ENCODE measurements at places on chromosomes 5 and 9. TPM values are rescaled to one million over a fixed set of nuclear protein-coding genes. Genes with fewer than 3 reads are reported as not detected.
A peak's percentile ranks its signal among the peaks of the same experiment; 100 is the strongest.

GRCh38 chr5:112614986-112615385 lies 122.7 kb upstream of the APC start:
- DNase-seq = no peak

DNA sequence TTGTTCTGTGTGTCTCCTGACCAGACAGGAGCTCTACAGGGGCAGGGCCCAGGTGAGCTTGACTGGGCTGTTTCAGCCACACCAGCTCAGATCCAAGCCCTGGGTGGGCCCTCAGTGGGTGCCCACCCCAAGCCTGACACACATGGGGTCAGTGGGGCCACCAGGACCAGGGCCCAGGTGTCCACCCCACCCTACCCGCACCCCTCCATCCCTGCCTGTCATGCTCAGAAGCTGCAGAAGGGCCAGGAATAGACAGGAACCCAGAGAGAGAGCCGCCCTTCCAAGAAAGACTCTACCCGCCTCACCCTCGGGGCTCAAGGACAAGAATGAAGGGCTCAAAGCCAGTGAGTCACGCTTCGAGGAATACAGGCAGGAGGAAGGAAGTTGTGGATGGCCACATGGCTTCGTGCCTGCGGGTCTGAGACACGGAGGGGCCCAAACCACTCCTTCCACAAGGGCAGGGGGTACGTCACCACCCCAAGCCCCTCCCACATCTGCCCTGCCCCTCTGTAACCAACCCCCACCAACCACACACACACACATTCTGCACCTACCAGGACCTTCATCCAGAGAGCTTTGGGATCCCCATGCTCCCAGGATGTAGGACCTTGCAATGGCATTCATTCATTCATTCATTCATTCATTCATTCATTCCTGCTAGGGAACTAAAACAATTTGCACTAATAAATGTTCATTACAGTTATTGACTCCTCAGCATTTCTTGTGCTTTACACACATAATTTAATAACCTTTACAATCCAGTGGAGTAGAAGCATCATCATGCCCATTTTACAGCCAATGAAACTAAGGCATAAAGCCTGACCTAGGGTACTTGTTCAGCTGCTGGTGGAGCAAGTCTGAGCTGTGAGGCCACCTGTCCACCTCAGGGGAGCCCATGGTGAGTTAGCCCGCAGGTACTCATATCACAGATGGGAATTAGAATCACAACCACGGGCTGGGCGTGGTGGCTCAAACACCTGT lies 55.9 kb upstream of the STXBP1 start:
- DNase-seq = peak; percentile 80

GRCh38 chr9:109551651-109552050 lies 53.5 kb upstream of the PTPN3 start:
- no peak for DNase-seq

DNA sequence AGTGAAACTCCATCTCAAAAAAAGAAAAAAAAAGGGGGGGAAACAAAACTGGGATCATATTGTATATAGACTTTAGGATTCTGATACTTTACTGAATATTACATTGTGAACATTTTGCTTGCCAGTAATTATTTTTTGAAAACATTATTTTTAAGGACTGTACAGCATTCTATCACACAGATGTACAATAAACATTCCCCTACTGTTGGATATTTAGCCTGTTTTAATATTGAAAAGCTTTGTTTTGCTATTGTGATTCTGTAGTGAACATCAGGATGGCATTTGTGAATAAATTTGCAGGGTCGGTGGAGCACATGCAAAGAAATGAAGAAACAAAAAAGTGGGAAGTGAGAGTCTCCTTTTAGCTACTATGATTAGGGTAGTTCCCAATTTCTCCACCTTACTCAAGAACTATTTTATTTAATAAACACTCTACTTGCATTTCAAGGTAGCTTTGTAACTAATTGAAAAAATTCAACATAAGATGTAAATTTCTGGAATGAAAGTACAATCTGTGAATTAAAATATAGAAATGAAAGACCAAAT lies 18.7 kb downstream of the RASGRF2 start:
- no peak for DNase-seq

GRCh38 chr5:172223901-172224873 lies 30.2 kb downstream of the EFCAB9 start:
- no peak for DNase-seq

GRCh38 chr5:27474047-27474309 lies 435.6 kb upstream of the CDH9 start:
- DNase-seq = no peak

DNA sequence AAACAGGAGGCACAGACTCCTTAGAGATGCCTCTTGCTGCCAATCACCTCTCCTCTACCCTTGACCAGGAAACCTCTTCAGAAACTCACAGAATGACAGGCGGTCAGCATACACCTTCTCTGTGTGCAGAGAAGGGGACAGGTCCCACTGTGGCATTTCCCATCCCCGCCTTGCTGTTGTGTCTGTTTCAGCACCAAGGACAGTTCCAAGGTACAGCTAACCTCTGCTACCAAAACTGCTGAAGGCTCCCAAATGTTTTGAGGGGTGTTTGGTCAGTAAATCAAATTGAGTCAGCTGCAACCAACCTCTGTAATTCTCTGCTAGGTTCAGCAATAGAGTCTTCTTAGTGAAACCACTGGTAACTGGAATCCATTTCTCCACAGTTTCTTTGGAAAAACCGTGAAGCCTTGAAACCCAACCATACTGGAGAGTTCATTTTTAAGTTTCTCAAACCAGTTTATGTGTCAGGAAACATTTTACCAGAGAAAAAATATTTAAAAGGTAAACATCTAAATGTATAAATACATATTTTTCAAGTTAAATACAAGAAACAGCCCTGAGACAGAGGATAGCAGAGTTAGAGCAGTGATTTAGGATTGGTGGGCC lies 122.0 kb downstream of the DRD1 start:
- DNase-seq = peak; percentile 22

GRCh38 chr5:38621331-38621730 lies 64.9 kb upstream of the LIFR start:
- no peak for DNase-seq

DNA sequence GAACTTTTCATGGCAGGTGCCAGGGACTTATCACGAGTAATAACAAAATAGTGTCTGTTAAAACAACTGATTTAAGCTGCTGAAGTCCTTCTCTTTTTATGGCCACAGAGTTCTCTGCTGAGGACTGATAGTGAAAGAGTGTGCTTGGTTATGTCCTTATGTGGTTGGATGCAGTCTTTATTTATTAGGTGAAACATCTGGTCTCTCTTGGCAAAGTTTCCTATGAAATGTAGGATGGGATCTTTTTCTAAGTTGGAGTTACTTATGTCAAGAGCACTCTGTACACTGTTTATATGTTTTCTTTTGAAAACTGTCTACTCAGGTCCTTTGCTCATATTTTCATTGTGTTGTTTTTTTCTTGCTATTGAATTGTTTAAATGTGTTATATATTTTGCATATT lies 1816.1 kb upstream of the C9orf72 start:
- no peak for DNase-seq

- DNase-seq = no peak
Measured at GRCh38 chr5:173835661-173836060, 52.5 kb upstream of the CPEB4 start.

DNA sequence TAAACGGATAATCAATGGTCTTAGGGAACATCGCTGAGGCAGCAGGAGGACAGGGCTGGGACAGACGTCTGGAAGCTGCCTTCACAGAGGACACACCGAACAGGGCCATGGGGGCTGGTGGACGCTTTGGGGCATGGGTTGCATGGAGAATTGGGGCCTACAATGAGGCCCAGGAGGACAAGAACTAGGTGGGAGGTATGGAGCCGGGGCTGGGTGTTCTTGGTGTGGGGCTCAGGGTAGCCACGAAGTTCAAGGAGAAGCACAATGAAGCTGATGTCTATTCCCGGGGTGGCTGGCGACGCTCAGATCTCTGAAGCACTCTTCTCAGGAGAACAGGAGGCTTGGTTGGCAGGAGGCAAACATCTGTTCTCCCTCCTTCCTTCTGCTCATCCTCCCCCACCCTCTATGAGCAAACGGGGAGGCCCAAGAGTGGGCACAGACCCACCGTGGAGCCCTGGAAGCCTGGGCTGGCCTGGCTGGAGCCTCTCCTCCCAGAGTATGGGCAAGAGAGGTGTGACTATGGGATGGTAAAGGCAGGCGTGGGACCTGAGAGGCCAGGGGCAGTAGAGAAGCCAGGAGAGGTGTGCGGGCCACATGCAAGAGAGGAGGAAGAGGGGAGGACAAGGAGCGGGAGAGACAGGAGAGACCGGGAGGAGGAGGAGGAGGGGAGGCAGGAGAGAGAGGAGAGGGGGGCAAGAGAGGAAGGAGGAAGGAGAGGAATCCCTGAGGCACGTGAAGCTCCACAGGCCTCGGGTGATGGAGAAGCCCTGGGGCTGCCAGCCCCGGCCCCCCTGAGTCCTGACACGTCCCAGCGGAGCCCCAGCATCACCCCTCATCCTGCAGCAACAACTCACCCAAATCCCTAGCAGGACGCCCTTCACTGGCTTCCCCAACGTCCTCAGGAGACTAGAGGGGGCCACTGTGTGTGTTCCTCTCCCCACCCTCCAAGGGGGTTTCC lies 159.1 kb downstream of the OLFM1 start:
- DNase-seq = no peak

- peak; percentile 92 for DNase-seq
Measured at GRCh38 chr9:124285903-124286291, 28.1 kb downstream of the NEK6 start.

DNA sequence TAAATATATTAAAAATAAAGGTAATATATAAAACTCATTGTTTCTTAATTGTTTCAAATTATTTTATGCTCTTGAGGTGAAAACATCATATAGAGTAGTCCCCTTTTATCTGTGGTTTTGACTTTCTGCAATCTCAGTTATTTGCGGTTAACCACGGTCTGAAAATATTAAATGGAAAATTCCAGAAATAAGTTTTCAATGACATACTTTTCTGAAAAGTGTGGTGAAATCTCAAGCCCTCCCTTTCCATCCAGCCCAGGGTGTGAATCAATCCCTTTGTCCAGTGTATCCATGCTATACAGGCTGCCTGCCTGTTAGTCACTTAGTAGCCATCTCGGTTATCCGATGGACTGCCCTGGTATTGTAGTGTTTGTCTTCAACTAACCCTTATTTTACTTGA lies 546.7 kb upstream of the DMAC1 start:
- DNase-seq = no peak

- no peak for DNase-seq
Measured at GRCh38 chr9:73125651-73126050, 26.0 kb upstream of the ANXA1 start.

DNA sequence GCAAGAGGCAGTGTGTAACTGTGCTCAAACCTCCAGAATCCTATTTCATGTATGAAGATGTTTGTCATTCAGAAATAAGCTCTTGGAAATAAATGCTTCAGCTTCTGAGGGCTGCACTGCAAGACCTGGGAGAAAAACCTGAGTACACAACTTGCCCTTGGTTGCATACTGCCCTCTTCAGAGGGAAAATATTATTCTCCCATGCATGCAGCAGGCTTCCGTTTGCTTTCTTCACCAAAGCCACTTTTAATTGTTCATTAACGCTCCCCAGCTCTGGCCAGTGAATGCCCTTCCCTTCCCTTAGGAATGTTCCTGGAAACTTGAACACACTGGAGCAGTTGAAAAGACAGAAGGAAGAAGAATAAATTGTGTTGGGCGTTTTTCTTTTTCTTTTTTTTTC lies 2.5 kb upstream of the WHRN start:
- DNase-seq = peak; percentile 38

GRCh38 chr5:93164690-93165089 lies 416.3 kb downstream of the NR2F1-AS1 start:
- DNase-seq = no peak

GRCh38 chr5:32083981-32084430 lies 90.1 kb downstream of the GOLPH3 start:
- no peak for DNase-seq

DNA sequence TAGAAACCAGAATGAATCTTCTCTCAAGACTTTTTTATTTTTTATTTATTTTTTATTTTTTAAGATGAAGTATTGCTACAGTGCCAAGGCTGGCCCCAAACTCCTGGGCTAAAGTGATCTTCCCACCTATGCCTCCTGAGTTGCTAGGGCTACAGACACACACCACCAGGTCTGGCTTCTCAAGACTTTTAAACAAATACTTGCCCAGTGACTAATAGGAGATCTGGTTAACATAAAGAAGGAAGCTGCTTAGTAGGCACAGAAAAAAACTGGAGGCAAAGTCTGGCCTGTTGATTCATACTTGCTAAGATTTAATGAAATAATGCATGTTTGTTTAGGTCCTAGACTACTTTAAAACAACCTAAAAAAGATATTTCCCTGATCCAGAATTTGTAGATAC lies 43.8 kb downstream of the SLC38A9 start:
- DNase-seq = no peak

- DNase-seq = no peak
Measured at GRCh38 chr9:29669613-29670012, 2096.3 kb upstream of the C9orf72 start.

DNA sequence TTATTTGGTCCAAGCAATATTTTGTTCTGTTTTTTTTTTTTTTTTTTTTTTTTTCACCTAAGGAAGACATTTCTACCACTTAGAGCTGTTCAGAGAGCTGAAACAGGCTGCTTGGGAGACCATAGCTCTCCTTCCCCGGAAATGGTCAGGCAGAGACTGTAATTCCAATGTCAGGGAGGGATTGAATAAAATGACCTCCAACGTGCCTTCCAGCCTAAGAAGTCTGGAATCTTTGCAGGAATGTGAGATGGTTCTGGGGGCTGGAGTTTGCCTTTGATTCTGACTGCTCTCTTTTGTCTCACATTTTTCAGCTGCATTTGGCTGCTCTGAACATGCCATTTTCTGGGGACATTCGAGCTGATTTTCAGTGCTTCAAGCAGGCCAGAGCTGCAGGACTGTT lies 38.3 kb upstream of the TGFBR1 start:
- no peak for DNase-seq

DNA sequence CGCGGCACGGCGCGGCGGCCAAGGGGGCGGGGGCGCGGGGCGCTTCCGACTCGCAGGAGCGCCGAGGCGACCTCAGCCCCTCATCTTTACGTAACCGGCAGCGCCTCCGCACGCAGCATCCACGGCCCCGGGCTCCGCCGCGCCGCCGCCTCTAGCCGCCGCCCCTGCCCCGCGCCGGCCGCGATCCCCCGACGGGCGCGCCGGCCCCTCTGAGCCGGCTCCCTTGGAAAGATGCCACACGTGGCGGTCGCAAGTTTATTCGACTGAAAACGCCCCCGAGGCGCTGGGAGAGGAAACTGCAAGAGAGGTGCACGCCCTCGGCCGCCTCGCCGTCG lies 1.0 kb downstream of the KLF9 start:
- no peak for DNase-seq

DNA sequence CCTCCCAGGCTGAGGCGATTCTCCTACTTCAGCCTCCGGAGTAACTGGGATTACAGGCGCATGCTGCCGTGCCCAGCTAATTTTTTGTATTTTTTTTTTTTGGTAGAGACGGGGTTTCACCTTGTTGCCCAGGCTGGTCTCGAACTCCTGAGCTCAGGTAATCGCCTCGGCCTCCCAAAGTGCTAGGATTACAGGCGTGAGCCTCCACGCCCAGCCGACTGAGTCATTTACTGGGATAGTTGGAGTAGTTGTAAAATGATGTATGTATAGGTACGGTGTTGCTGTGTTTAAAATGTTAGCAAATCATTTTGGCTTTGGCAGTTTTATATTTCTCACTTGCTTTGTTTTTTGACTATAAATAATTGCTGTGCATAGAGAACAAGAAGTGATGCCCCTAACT lies 209.4 kb downstream of the ADAMTSL1 start:
- no peak for DNase-seq

- no peak for DNase-seq
Measured at GRCh38 chr5:111681414-111682120, 75.4 kb downstream of the NREP start.

The PCDHGA8 gene
- total RNA-seq = 8.2 TPM

The FAM169A gene
- 69.2 TPM for total RNA-seq

The ENTPD2 gene
- total RNA-seq = 5.7 TPM

The TMED7 gene
- 119 TPM for total RNA-seq

The PCDHGB2 gene
- total RNA-seq = 20.4 TPM

The ARL10 gene
- 5.8 TPM for total RNA-seq

The PLPP7 gene
- 29.9 TPM for total RNA-seq

The CENPK gene
- 17.0 TPM for total RNA-seq
